Omental fat pad (tissue), 4 donors: ENCODE measurements at places on chromosomes 7 and 10.

DNA sequence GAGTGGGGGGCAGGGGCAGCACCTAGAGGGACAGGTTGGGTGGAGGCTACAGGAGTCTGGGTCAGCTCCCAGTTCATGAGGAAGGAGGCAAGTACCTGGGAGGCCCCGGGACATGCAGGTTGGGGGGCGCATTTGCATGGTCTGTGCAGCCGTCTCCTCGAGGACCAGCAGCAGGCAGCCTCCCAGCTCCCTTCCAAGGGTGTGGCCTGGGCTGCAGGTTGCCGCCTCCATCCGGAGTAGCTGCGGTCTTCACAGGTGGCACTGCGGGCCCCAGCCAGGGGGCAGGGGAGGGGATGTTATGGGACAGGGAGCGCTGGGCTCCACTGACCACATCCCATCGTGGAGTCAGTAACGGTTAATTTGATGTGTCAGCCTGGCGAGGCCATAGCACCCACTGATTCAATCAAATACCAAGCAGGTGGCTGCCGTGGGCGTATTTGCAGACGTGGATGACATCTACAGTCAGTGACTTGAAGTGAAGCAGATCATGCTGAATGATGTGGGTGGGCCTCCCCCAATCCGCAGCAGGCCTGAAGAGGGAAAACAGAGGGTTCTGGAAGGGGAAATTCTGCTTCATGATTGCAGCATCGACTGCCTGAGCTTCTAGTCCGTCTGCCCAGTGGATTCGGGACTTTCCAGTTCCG is 81.6 kb downstream of the PRKAG2 start:
- DNase-seq = no peak

DNA sequence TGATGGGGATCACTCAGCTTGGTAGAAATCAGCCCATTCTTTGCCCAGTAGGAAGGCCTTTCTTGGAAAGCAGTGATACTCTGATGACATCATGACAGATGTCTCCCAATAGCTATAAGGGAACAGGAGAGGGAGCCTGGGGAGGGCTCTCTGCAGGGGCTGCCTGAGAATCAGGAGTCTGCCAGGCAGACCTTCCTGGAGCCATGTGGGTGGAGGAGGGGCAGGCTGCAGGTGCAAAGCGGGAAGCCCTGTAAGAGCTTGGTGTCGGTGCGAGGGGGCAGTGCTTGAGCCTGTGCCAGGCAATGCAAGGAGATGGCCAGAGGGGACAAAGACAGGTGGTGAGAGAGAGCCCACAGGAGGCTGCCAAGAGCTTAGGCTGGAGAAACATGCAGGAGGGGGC is 5.0 kb upstream of the TNS3 start:
- no peak for DNase-seq

GRCh38 chr7:132417103-132417906 is 159.0 kb downstream of the PLXNA4 start:
- DNase-seq = no peak

DNA sequence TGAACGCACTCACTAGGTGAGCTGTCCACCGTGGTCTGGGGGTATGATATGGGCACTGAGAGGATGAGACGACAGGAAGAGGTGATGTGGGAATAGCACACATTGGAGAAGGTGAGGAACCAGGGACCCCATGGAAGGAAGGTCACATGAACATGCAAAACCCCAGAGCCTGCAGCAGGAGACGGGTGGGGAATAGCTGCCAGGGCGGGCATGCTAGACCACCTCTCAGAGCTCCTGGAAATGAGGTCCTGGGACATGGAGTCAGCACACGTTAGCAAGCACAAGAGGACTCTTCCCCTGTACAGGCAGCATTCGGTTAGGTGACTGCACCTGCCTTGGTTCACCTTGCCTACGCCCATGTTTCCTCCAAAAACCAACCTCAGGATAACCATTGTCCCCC is 8.1 kb downstream of the FAM131B start:
- no peak for DNase-seq

GRCh38 chr10:61943674-61944378 is 42.3 kb downstream of the ARID5B start:
- no peak for DNase-seq

GRCh38 chr7:98687111-98687751 is 70.1 kb downstream of the NPTX2 start:
- no peak for DNase-seq

GRCh38 chr7:30222515-30223215 is 61.7 kb upstream of the ZNRF2 start:
- no peak for DNase-seq

GRCh38 chr10:101781984-101782810 is 1.0 kb downstream of the NPM3 start:
- DNase-seq = no peak

GRCh38 chr7:44402401-44403060 is 77.1 kb upstream of the CAMK2B start:
- no peak for DNase-seq

- DNase-seq = no peak
Observed at GRCh38 chr7:17168416-17168815, 130.0 kb upstream of the AHR start.

- no peak for DNase-seq
Observed at GRCh38 chr10:110820321-110820814, 51.4 kb upstream of the PDCD4 start.

GRCh38 chr7:151877911-151878835 is 1.3 kb upstream of the PRKAG2 start:
- DNase-seq = no peak

GRCh38 chr10:30834651-30835050 is 197.0 kb downstream of the ZNF438 start:
- no peak for DNase-seq

DNA sequence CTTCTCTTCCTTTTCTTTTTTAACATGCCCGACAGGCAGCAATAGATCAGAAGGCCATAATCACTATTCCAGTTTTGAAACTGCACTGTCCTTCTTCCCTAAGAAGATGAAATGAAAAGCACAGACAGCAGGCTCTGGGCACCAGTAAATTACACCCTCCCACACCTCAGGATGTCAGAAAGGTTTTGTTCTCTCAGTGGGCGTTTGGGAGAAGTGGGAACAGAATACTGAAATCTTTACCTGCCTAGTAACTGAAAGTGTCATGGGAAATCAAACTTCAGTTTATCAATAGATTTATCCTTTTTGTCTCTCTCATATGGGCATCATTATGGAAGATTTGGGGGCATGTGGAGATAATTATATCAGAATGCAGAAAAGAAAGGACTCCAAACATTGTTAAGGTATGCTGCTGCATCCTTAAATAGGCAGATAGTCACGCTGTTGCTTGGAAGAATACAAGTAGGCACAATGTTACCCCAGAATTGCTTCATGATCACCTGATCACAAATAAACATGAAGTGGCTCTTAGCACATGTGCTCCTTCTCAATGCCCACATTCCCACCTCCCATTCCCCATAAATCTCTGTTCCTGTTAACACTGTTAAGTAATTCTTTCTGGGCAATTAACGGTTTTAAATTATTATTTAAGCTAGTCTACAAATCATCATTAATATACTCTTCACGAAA is 113.3 kb downstream of the DOCK4 start:
- no peak for DNase-seq

GRCh38 chr10:5719546-5719945 is 34.9 kb downstream of the TASOR2 start:
- DNase-seq = no peak

GRCh38 chr10:26821699-26822570 is 38.8 kb downstream of the ABI1 start:
- DNase-seq = no peak

- no peak for DNase-seq
Observed at GRCh38 chr7:69260023-69260422, 338.3 kb upstream of the AUTS2 start.

DNA sequence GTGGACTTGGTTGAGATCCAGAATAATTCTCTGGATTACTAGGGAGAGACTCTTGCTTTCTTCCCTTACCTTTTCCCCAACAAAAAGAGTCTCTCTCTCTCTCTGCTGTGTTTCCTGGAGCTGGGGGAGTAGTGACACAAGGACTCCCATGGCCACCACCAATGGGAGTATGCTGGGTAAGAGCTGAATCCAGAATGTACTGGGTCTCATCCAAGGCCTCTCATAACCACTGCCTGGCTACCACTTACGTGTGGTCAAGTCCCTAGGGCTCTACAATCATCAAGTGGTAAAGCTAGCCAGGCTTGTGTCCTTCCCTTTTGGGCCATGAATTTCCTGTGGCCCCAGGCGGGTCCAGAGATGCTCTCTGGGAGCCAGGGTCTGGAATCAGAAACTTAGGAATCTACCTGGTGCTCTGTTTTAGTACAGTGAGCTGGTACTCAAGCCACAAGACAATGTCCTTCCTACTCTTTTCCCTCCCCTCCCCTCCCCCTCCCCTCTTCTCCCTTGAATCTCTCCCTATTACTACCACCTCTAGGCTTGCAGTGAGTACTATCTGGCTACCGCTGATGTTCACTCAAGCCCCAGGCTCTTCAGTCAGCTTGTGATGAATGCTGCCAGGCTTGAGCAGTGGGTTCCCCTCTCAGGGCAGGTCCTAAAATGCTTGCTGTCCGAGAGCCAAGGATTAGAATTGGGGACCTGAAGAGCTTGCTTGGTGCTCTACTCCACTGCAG is 196.6 kb downstream of the BBS9 start:
- DNase-seq = no peak

DNA sequence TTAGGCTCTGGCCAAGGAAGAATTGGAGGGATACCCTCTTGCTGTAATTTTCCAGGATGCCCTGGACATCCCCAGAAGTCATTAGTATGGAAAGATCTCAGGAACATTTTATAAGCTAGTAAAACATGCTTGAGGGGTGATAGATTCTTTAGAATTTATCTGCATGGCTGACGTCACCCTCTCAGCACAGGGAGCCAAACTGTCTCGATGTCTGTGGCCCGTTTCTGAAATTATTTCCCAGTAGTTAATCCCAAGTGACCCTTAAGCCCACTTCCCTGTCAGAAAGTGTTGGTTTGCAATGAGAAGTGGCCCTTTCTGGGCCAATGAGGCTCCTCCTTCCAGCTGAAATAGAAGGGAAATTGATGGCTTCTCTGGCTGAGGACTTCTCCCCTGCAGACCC is 184.5 kb upstream of the BMPER start:
- DNase-seq = no peak

DNA sequence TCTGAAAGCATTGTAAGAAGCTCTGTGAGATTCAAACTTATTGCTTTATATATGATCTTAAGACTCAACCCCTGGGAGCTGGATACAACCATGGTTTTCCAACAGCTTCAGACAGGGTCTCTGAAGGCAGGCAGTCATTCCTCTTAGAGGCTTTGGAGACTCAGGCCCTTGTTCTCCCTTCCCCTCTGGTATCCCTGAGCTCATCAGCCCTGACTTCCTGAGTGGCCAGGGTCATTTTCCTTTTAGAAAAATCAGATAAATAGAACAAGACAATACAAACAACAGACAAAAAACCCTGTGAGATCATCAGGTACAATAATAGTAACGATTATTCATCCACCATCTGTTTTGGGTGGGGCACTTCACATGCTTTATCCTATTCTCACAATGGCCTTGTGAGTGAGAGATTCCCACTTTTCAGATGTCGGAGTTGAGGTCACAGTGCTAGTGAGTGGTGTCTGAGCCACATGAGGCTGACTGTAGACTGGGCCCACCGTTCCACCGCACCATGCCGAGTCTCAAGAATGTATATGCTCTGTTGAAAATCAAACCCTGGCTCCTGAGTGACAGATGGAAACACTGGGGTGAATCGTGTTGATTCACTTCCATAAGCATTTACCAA is 144.2 kb downstream of the CXCL12 start:
- DNase-seq = no peak

DNA sequence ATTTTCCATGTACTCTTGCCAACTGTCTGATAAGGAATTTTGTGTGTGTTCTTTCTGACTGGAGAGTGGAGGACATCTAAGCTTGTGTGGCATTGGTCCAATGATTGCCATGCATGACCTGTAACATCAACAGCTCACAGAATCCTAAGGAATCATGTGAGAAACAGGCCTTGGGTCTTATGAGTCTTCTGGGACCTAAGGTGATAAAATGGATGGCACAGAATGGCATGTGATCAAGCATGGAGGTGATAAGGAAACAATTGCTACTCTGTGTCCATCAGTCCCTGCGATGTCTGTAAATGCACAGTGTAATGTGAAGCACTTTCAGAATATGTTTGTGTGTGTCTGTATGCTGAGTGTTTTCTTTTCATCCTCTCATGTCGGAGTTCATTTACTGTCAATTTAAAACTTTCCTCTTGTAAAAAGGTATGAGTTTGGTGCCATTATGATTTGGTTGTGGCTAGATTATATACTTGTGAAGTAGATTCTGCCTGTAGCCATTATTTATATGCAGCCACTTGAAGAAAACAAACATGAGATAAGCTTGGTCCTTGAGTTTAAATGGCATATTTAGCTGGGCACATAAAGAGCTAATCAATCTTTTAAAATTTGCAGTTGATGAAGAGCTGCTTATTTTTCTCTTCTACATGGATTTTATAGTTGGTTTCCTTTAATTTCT is 127.5 kb downstream of the VPS50 start:
- no peak for DNase-seq

DNA sequence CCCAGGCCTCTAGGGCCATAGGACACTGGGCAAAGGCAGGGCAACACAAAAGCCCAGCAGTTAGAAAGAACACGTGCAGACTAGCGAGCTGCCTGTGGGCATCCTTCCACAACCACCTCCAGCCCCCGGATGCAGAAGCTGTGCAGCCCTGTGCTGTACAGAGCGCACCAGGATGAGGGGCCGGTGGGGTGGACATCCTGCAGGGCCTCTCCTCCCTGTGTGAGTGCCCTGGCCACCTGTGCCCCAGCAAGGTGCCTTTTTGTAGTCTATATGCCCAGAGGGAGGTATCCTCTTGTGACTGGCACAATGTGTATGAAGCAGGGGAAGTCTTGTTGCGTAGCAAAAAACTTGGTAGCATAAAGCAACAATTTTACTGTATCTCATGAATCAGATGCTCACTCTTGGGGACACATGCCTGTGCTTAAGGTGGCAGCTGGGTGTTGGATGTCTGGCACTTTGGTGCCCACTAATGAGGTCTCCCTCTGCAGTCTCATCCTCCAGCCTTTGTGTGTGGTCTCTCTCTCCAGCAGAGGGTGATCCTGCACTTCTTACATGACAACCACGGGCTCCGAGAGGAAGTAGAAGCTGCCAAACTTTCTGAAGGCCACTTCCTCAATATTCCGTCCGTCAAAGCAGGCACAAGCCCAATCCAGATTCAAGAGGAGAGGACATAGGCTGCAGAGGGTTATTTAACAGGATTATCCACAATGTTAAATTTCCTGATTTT is 8.7 kb downstream of the NCAPG2 start:
- no peak for DNase-seq

DNA sequence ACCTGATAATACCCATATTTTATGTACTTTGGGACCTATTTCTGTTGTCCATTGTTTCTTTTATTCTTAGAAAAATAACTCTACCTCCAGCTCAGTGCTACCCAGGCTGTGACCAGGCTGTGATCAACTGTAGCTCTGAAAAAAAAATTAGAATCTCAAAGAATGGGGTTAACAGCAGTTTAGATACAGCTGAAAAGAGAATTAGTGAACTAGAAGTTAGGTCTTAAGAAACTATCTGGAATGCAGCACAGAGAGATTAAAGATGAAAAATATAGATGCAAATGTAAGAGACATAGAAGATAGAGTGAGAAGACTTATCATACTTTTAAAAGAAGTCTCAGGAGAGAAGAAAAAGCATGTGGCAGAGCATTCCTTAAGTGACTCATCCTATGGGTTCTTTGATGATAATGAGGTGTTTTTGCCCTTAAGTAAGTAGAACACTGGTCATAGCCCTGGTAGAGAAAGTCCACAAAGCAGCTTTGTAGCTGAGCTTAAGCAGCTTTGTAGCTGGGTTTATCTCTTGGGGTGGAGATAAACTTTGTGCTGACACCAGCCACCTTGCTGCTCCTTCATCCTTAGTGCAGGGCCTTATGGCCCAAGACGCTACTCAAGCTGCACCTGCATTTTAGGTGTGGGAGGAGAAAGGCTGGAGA is 27.3 kb upstream of the SFRP5 start:
- DNase-seq = no peak
